AG09319 (cell line): ENCODE measurements at places on chromosomes 1 and 21.

DNA sequence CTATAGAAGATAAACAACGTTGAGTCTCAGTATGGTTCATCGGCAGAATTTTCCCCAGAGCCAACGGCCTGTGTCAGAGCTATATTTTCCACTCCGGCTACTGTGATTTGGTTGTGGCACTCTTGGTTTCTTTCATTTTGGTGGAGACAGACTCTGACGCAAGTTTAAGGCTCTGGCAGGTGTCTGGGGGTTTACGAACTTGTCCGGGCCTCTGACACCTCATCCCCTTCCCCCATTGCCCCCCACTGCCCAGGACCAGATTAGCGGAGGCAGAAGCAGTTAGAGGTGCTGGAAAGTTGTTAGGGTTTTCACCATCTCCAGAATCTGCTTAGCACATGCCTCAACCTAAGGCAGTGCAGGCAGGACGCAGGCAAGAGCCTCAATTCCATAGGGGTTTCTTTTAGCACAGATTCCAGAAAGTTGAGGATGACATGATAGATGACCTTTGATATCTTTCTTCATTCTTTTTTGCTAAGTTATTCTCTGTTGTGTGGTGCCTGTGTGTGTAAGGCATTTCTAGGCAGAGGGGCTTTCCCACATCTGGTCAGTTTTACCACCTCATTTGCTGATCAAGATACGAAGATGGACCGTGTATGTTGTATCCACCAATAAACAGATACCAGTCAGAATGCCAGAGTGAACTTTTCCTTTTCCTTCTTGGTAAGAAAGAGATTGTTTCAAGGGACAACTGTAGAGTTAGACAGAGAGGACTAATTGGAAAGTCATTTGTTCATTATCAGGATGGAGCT, 18.4 kb upstream of the IL10 start:
- no peak for DNase-seq

GRCh38 chr1:145877923-145878486, 7.7 kb downstream of the ANKRD35 start:
- no peak for DNase-seq

- DNase-seq: no peak
Measured at GRCh38 chr1:75768016-75768415, 18.0 kb upstream of the RABGGTB start.

DNA sequence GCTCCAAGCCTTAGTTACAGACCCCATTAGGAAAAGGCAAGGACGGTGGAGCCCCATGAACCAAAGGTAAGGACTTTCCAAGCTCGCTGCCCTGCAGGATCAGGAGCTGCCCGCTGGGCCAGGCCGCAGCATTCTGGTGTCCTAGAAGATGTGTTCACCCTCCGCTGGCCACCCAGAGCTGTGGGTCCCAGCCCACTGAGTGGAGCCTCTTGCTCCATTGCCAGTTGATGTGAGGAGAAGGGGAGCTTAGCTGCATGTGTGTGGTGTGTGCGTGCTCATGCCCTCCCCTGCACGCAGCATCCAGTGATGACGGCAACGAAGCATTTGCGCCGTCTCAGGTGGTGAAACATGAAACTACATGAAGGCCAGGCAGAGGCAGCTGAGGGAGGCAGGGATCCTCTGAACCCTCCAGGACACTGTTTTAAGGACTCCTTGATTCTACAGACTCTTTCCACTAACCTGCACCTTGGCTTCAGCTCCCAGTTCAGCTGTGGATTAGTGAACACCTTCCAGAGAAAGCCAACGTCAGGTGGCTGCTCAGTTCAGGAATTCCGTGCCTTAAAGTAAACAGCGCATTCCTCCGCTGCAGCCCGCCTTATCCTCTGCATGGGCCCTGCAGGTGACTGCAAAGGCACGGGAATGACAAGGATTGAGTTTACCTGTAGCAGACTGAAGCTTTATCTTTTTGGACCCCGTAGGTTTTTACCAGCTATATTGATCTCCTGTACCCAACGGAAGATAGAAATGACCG, 48.7 kb downstream of the SMYD2 start:
- no peak for DNase-seq

DNA sequence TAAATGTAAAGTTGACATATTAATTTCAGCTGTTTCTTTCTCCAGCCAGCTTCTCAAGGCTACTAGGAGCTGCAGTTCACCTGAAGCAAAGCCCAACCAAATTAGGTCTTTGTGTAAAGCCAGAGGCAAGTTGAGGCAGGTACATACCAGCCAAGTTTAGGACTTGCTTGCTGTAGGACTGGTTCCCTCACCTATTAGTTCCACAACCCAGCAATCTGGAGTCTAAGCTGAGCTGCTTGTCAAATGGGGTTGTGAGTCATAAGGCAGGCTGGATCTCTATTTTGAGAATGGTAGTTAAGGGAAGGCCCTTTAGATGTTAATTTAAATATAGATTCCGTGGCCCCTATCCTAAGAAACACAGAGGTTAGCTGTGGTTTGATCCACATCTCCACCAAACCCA, 7.6 kb upstream of the FLG2 start:
- DNase-seq: no peak

GRCh38 chr1:67367370-67368045, 59.8 kb downstream of the IL12RB2 start:
- no peak for DNase-seq

DNA sequence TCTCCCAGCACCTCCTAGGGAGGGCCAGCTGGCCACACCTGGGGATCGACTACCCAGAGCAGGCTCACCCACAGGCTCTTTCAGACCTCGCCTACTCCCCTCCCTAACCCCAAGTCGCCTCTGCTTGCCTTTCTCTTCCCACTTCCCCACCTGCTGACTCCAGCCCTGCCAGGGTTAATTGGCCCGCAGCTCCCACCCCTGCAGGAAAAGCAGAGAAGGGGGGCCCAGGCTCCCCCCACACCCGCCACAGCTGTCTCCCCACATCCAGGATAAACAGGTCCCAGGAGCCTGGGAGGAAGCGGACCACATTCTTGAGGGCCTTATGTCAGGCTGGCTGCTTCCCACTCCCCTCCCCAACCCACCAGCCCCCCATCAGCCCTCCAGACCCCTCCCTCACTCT, 45.0 kb downstream of the TAS1R2 start:
- no peak for DNase-seq

DNA sequence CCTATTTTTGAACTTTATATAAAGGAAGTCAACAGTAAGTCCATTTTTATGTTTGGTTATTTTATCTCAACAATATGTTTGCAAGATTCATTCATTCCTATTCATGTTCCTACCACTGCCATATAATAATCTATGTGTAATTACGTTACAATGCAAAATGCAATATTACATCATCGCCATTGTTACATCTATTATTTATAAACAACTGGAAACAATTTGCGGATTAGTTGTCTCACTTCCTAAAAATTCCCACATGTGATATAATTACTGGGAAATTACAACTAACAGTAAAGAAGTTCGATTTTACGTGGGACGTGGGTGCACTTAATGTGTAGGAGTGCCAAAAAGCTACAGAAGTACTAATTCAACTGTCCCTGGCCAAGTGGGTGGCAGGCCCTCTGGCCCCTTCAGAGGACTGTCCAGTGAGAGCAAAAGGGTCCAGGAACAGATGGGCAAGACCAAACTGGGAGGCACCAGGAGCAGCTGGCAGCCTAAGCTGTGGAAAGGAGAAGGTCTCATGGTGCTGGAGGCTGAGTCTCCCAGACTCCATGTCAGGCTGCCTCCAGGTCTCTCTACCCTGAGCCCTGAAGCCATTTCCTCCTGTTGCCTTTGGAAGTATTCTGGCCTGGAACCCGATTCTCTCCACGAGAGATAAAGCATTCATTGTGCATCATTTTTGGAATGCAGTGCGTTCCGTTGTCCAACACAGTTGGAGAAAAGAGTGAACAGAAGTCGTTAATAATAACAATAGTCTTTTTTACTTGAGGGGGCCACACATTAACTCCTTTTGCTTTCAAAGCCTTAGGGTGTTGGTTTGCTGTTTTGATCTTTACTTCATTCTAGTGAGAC, 42.9 kb downstream of the TNNT2 start:
- no peak for DNase-seq

DNA sequence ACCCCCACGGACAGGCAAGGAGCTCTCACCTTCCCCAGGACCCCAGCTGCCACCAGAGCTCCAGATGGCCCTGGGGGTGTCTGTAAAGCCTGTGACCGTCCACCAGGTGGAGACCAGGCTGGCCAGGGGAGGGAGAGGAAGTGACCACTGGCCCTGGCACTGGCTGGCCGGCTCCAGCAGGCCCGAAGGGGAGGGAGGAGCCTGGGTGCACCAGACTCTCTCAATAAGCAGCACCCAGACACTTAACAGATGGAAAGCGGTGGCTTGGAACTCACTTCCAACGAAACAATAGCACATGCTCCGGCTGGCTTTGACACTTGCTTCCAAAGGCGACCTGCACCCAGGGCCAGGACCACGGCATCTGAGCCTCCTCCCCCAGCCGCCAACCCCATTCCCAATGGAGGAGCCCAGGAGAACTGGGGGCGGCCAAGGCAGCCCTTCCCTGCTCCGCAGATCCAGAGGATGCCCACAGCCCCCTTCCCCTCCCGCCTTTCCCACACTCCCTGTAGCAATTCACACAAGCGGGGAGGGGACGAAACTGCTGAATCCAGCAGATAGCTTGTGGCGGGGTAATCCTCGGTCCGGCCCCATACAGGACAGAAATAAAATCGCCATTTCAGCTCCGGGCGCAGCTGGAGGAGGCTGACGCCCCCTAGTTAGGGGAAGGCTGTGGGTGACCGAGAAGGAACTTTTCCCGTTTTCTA, 742 bp upstream of the PDE9A start:
- DNase-seq: no peak

GRCh38 chr21:18294100-18294499, 49.5 kb downstream of the CHODL start:
- DNase-seq: no peak

DNA sequence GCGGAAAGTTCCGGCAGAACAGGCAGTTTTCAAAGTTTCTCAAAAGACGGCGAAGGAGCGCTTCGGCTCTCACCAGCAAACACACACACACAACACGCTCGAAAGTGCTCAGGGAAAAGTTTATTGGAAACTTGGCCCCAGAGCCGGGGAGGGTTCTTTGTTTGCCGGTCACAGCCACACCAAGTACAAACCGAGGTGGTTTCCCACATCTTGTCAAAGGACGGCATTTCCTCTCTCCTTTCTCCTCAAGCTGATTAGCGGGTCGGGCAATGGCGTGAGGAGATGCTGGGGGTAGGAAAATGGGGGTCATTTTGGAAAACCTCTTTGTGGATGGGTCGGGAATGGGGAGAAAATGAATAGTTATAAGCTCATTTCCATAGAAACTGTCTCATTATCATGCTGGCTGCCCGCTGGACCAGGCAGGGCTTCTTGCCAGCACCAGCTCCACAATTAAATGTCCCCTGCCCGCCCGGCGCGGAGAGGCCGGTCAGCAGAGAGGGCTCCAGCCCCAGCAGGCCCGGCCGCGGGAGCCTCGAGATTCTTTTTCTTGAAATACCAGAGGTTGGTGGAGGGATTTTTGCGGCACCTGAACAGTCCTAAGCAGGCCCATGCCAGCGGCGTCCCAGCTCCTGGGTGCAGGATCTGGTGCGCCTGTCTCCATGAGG, 92.3 kb downstream of the PRDM16 start:
- DNase-seq: no peak

- DNase-seq: no peak
Measured at GRCh38 chr1:170215072-170215885, 69.5 kb downstream of the NTMT2 start.
